ENCODE measurements at places on chromosomes 7 and 10.

- no peak for DNase-seq
Observed at GRCh38 chr7:117774943-117775342, 98.3 kb downstream of the CTTNBP2 start.

DNA sequence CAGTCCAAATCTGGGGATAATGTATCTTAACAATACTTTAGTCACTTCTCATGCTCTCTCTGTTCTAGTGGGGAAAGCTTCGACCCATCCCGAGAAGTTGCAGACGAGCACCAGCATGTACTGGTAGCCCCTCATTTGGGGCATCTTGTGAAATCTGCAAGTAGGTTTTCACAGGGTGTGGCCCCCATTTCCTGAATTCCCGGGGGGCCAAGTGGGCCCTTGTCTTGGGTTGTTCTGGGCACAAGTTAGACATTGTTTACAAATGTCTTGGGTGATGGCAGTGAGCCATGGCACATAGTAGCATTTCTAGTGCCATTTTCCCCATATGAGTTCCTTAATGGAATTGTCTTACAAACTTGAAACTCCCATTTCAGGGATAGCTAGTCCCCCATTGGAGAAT lies 216.7 kb upstream of the KCND2 start:
- DNase-seq: no peak

GRCh38 chr7:118642396-118642795 lies 417.9 kb downstream of the ANKRD7 start:
- DNase-seq: no peak

DNA sequence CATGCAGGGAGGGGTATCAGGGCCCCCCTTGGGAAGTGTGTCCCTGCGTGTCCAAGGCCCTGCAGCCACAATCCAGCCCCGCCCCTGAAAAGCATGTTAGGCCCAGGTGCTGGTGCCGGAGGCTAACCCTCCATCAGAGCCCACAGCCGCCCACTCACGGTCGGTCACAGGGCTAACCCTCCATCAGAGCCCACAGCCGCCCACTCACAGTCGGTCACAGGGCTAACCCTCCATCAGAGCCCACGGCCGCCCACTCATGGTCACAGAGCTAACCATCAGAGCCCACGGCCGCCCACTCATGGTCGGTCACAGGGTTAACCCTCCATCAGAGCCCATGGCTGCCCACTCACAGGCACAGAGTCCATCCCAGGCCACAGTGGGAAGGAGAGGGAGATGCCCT lies 426.0 kb downstream of the DNAJB6 start:
- DNase-seq: no peak

DNA sequence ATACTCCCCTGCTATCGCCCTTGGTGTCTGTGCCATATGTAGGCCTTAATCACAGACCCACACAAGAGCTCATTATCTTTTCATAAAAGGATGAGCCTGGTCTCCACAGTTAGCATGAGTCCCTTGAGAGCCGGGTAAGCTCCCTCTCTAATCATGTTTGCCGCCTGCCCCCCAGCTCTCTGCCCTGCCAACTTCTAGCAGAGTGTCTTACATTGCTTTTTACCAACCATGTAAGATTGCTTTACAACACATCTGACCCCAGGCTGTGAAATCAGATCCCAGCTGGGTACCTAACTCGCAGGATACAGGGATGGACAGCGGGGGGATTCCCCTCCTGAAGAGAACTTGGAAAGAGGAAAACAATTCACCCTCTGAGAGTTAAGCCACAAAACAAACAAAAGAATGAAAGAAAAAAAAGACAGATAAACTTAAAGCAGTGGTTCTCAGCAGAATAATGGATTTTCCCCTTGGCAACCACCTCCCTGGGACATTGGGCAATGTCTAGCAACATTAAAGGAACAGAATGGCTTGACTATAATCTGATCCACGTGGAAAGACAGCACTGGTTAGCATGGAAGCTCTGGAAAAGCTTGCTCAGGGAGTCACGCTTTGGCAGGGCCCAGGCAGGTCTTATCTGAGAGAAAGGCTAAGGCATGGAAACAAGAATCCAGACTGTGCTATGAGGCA lies 39.4 kb upstream of the ATOH7 start:
- DNase-seq: no peak

GRCh38 chr10:108141064-108141463 lies 976.6 kb upstream of the SORCS1 start:
- no peak for DNase-seq

GRCh38 chr7:158695726-158696452 lies 8.7 kb downstream of the NCAPG2 start:
- no peak for DNase-seq

DNA sequence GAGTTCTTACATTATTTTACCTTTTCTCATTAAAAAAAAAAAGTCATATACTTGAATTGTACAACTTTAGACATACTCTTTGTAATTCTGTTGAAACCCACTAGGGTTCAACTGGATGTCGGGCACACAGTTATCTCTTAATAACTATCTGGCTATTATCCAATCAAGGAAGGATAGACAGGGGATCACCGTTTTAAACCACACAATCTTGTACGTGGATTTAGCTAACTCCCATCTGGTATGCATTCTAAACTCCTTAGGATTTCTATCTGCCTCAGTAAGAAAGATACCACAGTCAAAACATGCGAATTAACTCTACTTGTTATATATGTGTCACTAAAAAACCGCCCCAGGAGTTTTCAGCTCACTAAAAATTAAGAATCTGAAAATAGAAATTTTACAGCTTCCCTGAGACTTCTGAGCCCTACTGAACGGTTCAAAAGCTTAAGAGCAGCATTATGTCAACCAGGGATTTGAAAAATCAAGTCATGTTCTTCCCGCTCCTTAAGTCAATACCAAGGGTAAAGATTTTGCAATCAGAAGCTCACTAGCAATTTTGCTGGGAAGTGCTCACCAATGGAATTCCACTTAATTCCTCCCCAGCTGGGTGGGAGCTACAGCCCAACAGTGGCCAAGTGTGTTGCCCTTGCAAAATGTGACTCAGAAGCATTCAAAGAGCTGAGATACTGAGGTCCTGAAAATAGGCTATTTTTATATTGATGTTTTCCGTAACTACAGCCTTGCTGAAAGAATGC lies 267.0 kb downstream of the FRMD4A start:
- no peak for DNase-seq

Measured in activated T-helper 1 cell treated with anti-CD3 and anti-CD28 coated beads, Interleukin-2, amount 50 U/mL, for 16 hours (primary cell).